ENCODE measurements at places on chromosomes 6 and 20.

- DNase-seq, result no peak
Measured at GRCh38 chr6:125050663-125051318, 88.6 kb downstream of the RNF217 start.

DNA sequence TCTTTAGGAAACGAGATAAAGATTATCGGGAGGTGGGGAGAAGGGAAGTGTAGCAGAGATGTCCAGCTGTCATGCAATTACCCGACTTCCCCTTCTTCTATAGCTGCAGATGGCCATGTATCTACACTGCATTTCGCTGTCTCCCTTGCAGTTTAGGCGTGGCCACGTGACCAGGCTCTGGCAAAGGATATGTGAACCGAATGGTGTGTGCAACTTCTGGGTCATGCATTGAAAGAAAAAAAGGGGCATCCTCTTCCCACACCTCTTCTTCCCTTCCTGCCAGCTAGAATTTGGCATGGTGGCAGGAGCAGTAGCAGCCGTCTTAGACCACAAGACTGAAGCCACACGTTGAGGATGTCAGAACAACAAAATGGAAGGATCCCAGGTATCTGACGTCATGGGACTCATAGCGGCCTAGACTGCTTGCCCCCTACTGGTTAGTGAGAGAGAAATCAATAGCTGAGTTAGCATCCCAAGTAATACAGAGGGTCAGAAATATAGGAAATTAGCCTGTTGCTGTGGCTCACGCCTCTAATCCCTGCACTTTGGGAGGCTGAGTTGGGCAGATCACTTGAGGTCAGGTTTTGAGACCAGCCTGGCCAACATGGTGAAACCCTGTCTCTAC lies 32.8 kb downstream of the TCF15 start:
- DNase-seq, result no peak

DNA sequence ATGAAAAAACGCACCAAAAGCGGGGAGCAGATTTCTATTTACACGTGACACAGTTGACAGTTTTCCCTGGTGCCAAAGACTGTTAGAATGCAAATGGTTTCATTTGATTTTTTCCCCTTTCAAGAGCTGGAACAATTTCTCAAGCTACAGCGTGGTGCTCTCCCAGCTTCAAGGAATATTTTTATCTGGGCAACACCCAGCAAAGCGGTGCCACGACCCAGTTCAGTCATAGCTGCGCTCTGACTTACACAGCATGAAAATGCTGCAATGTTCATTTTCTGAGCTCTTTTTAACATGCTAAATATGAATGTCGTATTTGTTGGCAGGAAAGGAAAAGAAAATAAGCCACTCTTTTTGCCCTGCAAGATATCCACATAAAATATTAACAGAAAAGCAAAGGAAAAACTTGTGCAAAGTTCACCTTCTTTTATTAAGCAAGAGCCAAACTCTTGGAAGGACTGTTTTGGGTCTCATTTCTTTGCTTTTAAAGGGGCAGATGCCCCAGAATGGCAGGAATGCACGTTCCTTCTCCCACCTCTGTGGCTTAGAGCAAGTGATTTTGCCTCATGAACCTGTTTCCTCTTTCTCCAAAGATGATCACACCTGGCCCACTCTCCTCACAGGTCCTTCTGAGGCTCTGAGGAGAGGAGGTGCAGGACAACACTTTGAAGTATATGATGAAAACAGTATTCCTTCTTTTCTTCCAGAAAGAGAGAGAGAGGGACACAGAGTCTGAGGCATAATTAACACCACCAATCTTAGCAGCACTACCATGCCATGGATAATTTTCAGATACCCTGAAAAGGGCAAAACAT lies 47.0 kb downstream of the TTI1 start:
- DNase-seq, result no peak

- DNase-seq, result no peak
Measured at GRCh38 chr20:57158474-57158873, 108.0 kb downstream of the BMP7 start.

DNA sequence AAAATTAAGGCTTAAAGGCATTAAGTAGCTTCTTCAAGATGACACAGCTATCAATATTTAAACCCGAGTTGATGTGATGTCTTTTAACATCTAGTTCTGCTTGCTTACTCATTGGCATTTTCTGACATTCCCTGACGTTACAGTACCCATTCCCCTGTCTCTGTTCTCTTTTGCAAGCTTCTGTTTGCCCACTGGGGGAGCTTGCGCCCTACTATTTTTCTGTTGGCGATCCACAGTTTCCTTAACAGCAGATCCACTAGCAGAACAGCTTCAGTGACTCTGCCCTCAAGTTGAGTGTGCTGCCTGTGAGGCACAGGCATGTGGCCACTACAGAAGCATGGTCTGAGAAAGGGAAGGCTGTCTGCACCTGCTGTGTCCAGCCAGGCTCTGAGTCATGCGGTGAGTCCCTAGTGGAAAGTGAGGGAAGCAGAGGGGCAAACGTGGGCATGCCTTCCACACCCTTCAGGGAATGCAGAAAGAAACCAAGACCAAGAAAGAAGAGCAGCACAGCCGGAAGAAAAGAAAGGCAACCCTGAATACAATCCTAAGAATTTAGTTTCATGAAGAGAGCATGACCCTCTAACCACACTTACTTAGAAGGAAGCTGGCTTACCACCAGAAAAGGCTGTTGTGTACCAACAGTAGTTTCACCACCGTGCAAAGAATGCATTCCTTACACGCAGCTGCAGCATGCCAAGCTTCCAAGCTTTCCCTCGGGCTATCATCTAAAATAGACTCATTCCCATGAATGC lies 97.7 kb upstream of the VGLL2 start:
- no peak for DNase-seq

DNA sequence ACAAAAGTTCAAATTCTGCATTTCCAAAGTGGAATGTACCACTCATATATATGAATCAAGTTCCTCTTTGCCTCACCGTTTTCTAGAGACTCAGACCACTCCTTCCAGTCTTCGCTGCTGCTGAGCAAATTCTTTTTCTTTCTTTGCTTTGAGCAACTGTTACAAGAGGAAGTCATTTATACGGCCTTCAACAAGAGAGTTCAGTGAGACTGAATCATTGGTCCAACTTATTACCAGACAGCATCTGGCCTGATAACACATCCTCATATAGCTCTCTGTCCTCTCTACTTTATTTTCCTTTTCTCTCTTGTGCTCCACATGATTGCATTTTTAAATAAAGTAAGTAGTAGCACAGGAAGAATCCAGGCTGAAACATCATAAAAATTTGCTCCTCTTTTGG lies 652.7 kb downstream of the PHF3 start:
- DNase-seq, result no peak

DNA sequence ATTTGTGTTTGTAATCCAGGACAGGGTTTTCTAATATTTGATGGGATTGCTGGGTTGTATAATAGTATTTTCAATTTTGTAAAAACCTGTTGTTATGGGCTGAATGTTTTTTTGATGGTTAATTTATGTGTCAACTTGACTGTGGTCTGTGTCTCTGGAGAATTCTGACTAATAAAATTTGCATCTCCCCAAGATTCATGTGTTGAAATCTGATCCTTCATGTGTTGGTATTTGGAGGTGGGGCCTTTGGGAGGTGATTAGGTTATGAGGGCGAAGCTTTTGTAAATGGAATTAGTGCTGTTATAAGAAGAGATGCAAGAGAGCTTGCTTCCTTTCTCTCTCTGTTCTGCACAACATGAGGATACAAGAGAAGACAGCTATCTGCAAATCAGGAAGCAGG lies 48.7 kb upstream of the SAMD5 start:
- DNase-seq, result no peak

GRCh38 chr20:63322146-63322932 lies 29.4 kb downstream of the COL20A1 start:
- no peak for DNase-seq

GRCh38 chr6:130178692-130179091 lies 44.1 kb downstream of the SAMD3 start:
- DNase-seq, result no peak

- no peak for DNase-seq
Measured at GRCh38 chr20:52869698-52870501, 102.3 kb upstream of the TSHZ2 start.

DNA sequence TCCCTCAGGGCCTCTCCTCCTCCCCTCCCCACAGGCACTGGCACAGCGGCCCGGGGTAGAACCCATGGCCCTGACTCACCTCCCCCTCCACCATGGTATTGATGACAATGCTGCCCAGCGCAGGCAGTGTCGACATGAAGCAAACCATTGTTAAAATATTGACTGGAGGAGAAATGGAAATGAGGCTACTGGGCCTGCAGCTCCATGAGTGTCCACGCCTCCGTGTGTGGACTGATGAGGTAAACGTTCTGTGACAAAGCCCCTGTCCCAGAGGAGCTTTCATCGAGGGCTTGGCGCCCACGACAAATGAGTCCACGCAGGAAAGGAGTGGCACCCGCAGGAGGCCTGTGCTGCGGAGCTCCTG lies 402.7 kb downstream of the TAF4 start:
- no peak for DNase-seq

- DNase-seq, result no peak
Measured at GRCh38 chr6:73703466-73703865, 7.5 kb downstream of the CD109 start.

DNA sequence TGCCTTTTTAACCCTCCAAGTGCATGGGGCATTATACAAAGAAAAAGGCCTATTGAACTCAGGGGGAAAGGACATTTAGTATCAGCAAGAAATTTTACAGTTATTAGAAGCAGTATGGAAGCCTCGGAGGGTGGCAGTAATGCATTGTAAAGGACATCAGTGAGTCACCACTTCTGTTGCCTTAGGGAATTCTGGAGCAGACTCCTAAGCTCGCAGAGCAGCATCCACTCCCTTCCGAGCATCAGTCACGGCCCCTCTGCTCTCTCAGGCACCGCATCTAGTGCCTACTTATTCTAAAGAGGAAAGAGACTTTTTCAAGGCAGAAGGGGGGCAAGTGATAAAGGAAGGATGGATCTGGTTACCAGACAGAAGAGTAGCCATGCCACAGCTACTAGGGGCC lies 296.5 kb downstream of the RNGTT start:
- no peak for DNase-seq

DNA sequence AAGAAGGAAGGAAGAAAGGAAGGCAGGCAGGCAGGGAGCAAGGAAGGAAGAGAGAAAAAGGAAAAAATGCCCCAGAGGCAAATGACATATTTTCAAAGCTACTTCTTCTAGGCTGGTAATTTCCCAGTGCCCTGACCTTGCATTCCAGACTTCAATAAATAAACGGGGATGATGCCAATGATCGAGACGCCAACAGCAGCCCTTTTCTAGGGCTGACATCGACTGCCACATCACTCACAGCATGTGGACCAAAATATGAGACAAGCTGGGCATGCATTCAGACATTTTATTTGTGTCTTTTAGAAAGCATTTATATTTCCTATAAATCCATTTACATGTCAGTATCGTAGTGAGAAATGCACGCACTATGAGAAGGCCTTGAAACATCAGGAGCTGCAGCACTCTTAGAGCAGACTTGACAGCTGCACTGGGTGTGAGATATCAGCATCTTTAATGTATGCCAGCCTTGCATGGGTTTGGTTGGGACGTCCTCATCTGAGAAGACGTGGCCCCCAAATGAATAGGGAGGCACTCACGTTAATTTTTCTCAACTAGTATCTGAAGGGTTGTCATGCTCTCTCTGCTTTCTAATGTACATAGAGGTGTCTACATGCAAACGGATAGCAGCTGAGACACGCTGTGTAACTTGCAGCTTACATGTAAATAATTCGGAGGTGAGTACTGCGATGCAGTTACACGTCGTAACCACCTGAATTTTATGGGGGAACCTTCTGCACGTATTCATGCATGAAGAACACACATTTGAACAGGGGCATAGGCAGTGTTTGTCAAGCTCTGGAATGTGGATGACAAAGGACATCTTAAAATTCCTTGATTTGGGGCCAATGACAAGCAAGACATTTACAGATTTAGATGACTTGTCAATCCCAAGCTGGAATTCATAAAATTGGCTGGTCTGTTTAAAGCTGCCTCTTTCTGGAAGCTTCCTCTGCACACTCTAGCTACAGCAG lies 149.1 kb upstream of the AGPAT4 start:
- DNase-seq, result no peak

DNA sequence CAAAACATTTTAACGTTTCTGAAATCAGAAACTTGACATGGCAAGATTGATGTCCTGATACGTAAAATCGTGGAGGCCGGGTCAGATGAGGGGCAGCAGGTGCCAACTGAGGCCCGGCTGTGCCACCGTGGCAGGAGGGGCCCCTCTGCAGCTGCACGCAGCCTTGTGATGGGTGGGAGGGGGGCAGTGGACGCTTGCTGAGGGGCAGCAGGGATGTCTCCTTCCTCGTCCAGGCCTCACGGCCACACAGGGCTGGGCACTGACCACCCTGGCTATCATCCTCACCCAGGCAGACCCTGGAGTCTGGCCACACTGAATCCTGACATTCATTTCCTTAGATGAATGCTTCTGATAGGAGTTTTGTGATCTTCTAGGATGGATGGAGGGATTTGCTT lies 114.7 kb downstream of the ERMARD start:
- no peak for DNase-seq

GRCh38 chr20:33172781-33173180 lies 4.8 kb downstream of the BPIFA2 start:
- DNase-seq, result no peak

- no peak for DNase-seq
Measured at GRCh38 chr6:72140795-72141194, 254.4 kb downstream of the RIMS1 start.

DNA sequence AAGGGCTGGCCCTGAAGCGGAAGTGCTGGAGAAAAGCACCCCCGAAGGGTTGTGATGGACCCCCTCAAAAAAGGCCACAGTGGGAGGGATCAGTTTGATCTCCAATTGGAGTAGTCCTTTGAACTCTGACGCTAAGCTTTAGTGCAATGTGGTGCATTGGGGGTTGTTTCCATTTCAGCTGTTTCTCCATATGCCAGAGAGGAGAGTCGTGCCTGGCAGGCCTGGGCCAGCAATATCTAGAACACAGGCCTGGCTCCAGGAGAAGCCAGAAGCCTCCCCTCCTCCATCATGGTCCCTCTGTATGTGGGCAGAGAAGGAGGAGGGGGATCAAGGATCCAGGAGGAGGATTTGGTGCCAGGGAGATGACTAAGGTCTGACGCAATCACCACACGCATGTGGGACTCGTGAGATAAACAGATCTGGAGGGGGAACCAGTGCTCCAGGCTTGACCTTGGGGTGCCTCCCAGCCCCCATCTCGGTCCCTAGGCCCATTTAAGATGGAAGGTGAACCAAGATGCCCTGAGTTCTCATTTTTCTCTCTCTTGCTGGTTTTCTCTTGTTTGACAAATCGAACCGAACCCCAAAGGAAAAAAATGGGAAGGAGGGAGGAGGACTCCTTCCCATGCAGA lies 517.4 kb upstream of the JARID2 start:
- no peak for DNase-seq

GRCh38 chr6:91678679-91679446 lies 1092.0 kb upstream of the MAP3K7 start:
- no peak for DNase-seq

GRCh38 chr6:30480536-30481156 lies 8.7 kb upstream of the HLA-E start:
- DNase-seq, result no peak

GRCh38 chr20:20712004-20712473 lies 405 bp downstream of the RALGAPA2 start:
- no peak for DNase-seq

- no peak for DNase-seq
Measured at GRCh38 chr20:58853466-58853865, 950 bp downstream of the GNAS start.
